ENCODE measurements at places on chromosomes 5 and 9.

- no peak for DNase-seq
Measured at GRCh38 chr5:41649659-41650058, 139.3 kb upstream of the PLCXD3 start.

DNA sequence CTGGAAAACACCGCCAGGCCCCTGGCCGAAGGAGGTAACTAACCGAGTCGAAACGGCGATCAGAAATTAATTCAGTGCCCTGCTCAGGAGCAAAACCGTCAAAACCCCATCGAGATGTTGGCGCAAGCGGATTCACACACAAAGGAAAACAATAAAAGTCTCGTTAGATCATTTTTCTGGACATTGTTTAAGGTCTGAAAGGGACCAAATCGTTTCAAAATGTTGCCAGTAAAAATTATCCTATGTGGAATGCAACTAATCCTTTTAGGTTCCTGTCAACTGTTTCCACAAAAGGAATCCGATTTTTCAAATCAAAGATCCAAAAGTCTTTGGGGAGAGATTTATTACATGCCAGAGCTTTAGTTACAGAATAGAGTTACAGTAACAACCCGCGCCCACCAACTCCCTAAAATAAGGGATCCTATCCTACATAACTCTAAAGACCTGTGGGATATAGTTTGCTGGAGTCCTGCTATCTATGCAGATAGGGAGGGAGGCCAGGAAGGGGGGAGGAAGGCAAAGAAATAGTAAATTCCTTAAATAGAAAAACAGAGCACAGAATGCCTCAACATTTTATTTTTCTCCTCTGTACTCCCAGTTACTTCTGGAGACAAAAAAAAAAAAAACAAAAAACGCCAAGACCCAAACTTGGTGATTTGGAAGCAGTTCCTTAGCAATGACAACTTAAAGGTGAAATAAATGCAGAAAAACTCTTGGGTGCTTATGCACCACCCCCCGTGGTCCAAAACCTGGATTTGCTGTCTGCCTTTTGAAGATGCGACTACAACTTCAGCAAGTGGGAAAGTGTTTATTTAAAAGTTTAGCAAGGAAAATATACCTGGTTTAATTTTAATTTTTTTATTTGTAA lies 10.6 kb downstream of the FOXD1 start:
- DNase-seq = no peak

DNA sequence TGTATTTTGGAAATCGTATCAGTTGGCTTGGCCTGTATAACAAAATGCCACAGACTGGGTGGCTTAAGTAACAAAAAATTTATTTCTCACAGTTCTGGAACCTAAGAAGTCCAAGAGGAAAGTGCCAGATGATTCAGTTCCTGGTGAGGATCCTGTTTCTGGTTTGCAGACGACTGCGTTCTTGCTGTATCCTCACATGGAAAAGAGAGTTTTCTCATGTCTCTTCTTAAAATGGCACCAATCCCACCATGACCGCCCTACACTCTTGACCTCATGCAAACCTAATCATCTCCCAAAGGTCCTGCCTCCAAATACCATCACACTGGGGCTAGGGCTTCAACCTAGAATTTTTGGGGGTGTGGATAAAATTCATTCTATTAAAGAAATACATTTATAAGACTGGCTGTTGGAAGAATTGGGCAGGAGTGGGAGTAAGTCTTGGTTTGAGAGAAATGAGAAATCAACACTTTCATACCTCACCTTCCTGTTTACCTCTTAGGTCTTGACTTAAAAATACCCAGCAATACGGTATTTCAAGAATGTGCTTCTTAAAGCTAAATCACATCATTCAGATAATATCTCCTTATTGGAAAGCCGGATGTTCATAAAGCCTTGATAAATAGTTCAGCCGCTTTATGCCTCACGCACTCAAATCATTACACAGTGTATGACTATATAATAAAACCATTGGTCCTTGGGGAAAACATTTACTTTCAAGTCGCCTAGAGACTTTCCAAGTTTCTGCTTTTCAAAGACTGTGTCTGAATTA lies 28.7 kb downstream of the PTTG1 start:
- DNase-seq = no peak

DNA sequence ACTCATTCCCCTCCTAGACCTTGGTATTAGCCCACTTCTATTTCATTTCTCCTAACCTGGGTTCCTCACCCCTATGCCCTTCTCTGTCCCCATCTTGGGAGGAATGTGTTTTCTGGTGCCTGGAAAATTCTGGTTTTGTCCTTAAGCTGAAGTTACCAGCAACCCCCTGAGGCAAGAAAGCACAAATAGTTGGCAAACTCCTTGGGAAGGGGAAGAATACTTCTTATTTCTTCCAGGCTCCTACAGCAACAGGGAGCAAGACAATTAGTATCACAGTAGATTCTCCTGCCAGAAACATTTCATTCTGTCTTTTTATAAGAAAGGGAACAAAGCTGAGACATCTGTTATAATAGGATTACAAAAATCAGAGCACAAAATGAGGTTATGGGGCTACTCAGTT lies 142.5 kb downstream of the SNCAIP start:
- DNase-seq = no peak

- DNase-seq = no peak
Measured at GRCh38 chr5:154092356-154093141, 53.8 kb downstream of the MFAP3 start.

GRCh38 chr9:15469406-15469805 lies 41.4 kb downstream of the PSIP1 start:
- no peak for DNase-seq

- DNase-seq = no peak
Measured at GRCh38 chr5:83227611-83228010, 150.3 kb downstream of the XRCC4 start.

- no peak for DNase-seq
Measured at GRCh38 chr9:130756455-130757152, 63.0 kb downstream of the EXOSC2 start.

GRCh38 chr5:166957782-166958181 lies 1333.7 kb upstream of the WWC1 start:
- DNase-seq = no peak

- DNase-seq = peak; percentile 34
Measured at GRCh38 chr9:129550199-129550839, 70.6 kb downstream of the C9orf50 start.

- DNase-seq = no peak
Measured at GRCh38 chr9:99851500-99851822, 29.8 kb downstream of the NR4A3 start.

- no peak for DNase-seq
Measured at GRCh38 chr9:3343671-3344070, 182.1 kb downstream of the RFX3 start.

DNA sequence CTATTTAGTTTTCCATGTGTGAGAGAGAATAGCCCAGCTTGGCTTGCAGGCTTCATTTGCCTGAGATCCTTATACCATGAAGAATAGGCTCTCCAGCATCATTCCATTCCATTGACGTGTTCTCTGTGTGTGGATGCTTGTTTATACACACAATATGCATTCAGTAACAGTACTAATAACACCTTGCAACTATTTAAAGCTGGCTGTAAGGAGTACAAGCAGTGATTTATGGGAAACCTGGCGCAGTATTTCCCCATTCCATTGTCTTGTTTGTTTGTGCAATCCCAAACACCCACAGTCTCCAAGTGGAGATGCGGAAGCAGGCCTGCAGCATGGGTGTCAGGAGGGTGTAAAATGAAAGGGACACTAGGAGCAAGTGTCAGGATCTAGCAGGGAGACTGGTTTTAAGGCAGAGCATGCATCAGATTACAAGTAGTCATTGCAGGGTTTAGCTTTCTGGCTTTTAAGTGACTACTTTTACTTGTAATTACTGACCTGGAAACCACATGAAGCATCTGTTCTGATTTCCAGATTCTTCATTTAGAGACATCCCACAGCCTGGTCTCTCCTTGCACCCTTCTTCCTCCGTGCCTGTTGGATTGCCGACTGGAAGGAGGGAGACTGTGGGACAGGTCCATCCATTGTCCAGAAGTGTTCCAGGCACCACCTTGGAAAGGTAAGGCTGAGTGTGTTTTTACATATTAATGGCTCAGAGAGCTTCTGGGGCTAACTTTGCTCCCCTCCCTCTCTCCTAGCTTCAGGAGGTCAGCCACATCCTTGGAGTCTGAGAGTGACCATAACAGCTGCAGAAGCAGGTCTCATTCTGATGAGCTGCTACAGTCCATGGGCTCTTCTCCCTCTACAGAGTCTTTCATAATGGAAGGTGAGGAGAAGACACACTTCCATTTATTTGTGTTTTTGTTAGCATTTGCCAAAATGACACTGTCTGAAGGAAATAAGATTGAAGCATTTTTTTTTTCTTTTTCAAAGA lies 241.6 kb downstream of the ARHGEF28 start:
- DNase-seq = peak; percentile 79

DNA sequence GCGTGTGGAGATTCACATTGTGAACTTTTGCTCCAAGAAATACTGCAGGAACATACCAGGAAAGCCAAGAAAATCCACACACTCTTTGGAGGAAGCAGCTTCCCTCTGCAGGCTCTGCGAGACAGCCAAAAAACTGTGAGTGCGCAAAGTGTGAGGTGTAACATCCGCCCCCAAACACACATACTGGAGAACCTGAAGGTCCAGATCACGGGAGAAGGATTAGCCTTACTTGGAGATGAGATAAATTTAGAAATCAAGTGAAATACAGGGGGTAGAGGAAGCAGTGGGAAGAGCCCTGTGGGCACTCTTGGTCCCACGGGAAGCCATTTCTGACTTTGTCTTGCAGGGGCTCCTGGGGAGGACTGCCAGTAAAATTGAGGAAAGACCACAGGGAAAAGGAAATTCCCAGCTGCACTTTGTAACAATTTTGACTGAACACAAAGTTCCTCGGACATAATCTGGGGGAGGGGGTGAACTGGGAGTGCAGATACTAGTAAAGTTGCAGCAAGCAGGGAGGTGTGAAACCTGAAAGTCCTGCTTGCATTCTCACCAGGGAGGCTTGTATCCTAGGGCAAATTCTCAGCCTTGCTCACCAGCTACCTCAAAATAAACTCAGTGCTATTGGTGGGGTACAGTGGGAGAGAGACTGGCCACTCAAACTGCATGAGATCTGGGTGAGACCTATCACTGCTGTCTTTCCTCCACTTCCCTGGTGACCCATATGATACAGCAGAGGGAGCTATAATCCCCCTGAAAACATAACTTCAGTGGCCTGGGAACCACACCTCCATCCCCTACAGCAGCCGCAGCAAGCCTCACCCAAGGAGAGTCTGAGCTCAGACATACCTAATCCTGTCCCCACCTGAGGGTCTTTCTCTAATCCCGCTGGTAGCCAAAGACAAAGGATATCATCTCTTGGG lies 109.1 kb downstream of the ALDH1A1 start:
- DNase-seq = no peak

- DNase-seq = peak; percentile 60
Measured at GRCh38 chr5:17203329-17204132, 13.9 kb upstream of the BASP1 start.

- DNase-seq = peak; percentile 85
Measured at GRCh38 chr5:43019614-43020398, 20.3 kb downstream of the ANXA2R start.

- no peak for DNase-seq
Measured at GRCh38 chr5:38124321-38124720, 134.0 kb upstream of the EGFLAM start.

- no peak for DNase-seq
Measured at GRCh38 chr9:69157751-69158466, 16.2 kb upstream of the TJP2 start.

- peak; percentile 42 for DNase-seq
Measured at GRCh38 chr5:13957032-13957645, 12.7 kb upstream of the DNAH5 start.

- DNase-seq = no peak
Measured at GRCh38 chr5:53219610-53220009, 110.1 kb upstream of the MOCS2 start.

- no peak for DNase-seq
Measured at GRCh38 chr5:158561562-158562190, 538.0 kb downstream of the EBF1 start.

DNA sequence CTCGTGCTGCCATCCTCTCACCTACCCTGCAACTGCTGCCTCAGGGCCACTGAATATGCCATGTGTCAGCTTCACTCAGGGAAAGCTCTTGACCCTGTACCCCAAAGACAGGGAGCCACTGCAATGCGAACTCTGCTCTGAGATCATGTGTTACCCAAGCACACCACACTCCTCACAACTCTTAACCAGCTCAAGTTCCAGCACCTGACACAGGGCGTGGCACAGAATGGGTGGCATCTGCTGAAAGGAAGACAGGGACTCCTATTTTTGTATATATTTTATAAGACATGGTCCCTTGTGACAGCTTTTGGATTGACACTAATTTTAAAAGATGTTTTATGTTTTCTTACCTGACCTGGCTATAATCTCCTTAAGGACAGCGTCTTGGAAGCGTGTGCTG lies 10.7 kb downstream of the PHYKPL start:
- DNase-seq = no peak

DNA sequence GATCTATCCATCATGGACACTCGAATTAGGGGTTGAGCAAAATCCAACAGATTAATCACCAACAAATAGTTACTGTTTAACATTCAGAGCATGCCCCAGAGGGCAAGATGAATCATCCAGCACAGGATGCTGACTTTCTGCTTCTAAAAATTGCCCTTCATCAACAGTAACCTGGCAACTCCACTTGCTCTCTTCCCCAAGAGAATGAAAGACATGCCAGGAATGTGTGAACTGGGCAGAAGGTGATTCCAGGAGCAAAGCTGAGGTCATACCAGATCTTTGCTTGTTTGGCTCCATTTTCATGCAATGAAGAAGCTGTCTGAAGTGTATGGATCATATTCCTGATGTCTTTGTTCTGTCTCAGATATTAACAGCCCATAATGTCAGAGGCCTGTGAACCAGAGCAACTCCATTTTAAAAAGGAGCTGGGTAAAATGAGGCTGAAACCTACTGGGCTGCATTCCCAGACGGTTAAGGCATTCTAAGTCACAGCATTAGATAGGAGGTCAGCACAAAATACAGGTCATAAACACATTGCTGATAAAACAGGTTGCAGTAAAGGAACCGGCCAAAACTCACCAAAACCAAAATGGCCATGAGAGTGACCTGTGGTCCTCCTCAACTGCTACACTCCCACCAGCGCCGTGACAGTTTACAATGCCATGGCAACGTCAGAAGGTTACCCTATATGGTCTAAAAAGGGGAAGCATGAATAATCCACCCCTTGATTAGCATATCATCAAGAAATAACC lies 2.5 kb upstream of the ZNF367 start:
- peak; percentile 65 for DNase-seq

- no peak for DNase-seq
Measured at GRCh38 chr9:86795823-86796553, 151.3 kb downstream of the GAS1 start.
